ENCODE measurements at places on chromosomes 7 and 10. TPM values are rescaled to one million over a fixed set of nuclear protein-coding genes. Genes with fewer than 3 reads are reported as not detected.

UCN3 gene
- polyA plus RNA-seq, result 11.4 TPM

GRCh38 chr7:82109288-82109687, 334.3 kb downstream of the CACNA2D1 start:
- DNase-seq, result no peak

- DNase-seq, result no peak
Measured at GRCh38 chr10:117562220-117562619, 19.7 kb downstream of the EMX2 start.

DNA sequence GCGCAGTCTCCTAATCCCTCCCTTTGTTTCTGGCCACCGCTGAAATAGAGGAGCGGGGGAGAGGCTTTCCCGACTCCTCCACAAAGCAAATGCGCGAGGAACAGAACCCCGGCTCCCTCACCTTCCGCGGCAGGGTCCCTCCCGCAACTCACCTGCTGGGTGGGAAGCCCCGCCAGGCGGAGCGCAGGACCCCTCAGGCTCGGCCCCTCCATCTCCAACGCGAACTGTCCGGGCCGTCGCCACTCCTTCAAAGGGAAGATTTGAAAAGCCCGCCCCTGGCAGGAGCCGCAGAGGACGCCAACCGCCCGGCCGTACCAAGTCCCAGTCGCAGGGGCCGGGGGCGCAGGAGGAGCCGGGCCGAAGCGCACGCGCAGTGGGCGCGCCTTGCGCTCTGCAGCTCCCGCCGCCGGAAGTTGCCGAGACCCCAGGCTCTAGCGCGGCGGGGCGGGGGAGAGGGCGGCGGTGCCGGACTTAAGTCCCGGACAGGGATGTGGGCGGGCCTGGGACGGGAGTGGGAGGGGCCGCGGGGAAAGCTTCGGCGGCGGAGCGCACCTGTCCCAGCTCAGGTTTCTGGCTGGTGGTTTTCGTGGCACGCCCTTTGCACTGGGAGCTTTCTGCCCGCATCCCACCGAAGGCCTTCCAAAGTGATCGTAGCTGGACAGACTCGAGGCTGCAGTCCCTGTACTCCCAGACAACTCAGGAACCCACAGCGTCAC, at the start of gene RTKN2:
Gene RTKN2 (minus strand): TSS at position 446 of the 716 bp plus-strand sequence. CDS start 234 bp downstream, at position 212.
- peak; percentile 97 for DNase-seq

TMEM229A gene
- 3.7 TPM for polyA plus RNA-seq
